ENCODE measurements at places on chromosomes 4 and X. TPM values are rescaled to one million over a fixed set of nuclear protein-coding genes. Genes with fewer than 3 reads are reported as not detected.
A peak's percentile ranks its signal among the peaks of the same experiment; 100 is the strongest.

DNA sequence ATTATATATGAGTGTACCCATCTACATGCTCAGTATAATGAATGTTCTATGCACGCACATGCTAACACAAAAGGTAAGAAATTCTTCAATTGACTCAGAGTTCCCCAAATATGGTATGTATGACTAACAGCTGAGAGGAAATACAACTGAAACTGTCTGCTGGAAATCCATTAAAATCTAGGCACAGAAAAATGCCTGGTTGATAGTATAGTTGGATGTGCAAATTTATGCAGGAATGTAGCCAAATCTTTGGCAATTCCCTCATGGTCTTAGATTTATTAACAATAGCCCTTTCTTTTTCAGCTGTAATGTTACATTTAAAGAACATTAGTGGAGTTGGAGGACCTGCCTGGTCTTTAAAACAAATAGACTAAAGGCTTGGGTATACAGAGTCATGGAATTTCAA lies 5.5 kb downstream of the CAMK2D start:
- DNase-seq = no peak

DNA sequence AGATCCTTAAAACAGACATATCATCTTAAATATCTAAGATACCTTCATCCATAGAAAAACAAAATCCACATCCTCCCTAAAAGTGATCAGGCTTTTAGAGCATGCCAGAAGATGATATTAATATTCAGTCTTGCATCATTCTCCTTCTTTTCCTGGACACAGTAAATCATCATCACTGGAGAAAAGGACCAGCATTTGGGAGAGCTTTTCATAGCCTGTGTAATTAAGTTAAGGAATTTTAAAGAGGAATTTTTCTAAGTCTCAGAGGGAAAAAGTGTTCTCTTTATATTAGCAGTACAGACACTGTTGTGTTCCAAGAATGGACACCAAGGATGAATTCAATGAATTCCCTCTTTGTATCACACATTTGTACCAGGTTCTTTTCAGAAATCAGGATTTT lies 696 bp downstream of the SCRG1 start:
- no peak for DNase-seq

DNA sequence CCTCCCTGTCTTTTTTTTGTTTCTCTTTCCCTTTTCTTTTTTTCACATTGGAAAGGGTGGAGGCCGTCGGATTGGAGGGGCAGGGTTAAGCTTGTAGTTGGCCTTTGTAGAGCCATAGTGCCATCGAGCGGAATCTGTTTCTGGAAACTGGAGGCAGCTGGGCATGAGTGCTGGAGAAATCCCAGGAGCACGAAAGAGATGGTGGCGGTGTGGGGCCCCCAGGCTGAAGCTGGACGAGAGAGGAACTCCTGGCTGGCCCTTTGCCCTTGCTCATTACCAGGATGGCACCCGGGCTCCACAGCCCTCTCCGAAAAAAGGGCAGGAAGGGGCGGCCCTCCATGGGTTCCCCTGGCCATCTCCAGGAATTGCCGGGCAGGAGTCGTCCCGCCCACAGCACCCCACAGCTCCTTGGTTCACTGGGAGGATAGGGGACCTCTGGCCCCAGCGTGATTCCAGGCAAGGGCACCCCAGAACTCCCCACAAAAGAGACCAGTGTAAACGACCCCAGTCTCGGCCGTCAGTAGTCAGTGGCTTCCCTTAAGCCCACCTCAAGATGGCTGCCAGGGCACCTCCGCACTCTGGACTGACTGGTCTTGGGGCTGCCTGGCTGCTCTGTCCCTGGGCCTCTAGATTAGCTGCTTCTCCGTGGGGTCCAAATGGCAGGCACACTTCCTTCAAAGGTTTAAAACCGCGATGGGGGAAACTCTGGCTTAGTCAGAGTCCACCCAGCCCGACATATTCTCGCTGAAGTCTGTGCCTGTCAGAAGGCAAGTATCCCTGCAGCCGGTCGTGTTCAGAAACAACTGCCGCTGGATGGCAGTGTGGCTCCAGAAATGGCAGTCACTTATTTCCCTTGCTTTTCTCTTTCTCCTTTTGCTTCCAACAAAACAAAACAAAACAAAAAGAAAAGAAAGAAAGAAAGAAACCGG lies 74.1 kb downstream of the NBDY start:
- peak; percentile 87 for DNase-seq

The PRAF2 gene
- 47.9 TPM for polyA plus RNA-seq

GRCh38 chrX:80246271-80246670 lies 174.0 kb upstream of the TENT5D start:
- no peak for DNase-seq

- DNase-seq = no peak
Observed at GRCh38 chr4:13267091-13267490, 217.0 kb downstream of the RAB28 start.

The OTUD6A gene
- not detected for polyA plus RNA-seq

DNA sequence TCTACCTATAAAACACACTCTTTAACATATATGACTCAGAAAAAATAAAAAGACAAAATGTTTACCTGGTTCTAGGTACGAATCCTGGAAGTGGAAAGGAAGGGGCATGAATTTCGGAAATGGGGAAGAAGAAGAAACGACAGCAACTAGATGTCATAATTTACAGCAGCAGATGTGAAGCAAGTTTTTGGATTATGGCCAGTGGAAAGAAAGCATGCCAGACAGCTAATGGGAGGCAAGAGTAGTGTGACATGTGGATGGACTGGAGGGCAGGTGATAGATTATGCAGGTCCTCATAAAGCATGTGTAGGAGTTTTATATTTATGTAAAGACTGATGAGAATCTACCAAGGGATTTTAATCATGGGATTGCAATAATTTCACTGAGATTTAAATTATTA lies 279.0 kb upstream of the TACR3 start:
- DNase-seq = no peak

- DNase-seq = peak; percentile 48
Observed at GRCh38 chr4:74365761-74366160, 816 bp downstream of the EREG start.

The SPP1 gene
- polyA plus RNA-seq = 6,594 TPM

DNA sequence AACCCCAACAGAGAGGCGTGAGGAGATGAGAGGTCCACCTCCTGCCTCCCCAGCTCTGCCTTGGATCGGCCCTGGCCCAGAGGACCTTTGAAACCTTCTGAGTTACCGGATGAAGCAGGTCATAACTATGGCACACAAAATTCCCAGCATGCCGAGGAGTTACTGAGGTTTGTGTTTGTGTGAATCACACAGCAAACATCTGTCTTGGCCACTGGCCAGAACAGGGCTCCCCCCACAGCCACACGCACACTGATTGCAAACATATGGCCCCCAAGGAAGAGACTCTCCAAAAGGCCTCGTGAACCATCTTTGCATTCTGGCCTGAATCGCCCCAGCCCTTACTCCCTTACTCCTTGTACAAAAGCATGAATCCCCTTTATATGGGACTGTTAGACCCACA lies 18.9 kb downstream of the RPS4X start:
- no peak for DNase-seq

DNA sequence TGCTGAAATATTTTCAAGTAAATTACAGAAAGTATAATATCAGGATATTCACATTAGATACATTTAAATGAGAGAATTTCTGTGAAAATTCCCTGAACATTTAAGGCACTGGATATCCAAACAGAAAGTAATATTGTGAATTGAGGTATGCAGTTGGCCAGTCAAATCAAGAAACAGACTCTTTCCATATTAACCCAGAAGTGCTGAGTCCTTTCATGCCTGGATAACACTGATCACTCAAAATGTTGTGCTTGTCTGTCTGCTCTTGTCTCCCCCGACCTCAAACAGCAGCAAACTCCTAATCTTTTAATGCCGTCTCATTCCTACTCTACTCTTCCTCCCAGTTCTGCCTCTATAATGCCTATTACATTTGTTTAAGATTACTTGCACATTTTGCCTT lies 51.2 kb downstream of the TBC1D9 start:
- no peak for DNase-seq

DNA sequence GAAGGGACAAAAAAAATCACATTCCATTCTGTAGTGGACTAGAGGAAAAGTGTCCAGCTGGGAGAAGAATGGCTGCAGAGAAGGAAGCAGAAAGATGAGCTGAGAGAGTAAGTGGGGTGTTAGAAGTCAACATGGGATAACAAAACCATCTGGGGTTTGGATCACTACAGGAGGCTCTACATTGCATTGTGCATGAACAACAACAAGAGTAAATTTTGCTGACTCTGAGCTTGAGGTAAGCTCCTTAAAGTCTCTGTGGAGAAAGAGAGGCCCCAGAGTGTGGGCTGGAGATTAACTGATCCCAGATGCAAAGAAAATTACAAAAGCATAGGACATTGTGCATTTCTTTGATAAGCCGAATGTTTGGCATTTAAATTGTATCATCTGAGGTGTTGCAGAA lies 128.9 kb downstream of the UGT8 start:
- no peak for DNase-seq

DNA sequence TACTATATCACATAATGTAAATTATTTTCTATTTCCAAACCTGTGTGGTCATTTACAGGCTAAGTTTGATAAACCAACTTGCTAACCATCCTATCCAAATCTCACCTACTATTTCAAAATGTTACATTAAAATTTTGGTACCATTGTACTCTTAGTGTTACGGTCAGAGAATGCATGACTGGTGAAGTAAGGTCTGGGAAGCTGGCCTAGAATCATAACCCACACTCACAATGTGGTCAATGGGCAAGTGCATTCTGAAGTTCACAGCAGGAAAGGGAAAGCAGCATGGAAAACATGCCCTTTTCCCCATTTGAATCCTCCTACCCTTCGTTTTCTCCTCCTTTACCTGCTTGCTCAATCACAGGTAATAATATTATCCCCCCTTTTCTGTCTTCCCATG lies 54.4 kb downstream of the PPP3CA start:
- no peak for DNase-seq

GRCh38 chrX:11040996-11041395 lies 70.1 kb upstream of the HCCS start:
- no peak for DNase-seq

GRCh38 chr4:124938836-124939235 lies 226.3 kb upstream of the ANKRD50 start:
- DNase-seq = no peak

DNA sequence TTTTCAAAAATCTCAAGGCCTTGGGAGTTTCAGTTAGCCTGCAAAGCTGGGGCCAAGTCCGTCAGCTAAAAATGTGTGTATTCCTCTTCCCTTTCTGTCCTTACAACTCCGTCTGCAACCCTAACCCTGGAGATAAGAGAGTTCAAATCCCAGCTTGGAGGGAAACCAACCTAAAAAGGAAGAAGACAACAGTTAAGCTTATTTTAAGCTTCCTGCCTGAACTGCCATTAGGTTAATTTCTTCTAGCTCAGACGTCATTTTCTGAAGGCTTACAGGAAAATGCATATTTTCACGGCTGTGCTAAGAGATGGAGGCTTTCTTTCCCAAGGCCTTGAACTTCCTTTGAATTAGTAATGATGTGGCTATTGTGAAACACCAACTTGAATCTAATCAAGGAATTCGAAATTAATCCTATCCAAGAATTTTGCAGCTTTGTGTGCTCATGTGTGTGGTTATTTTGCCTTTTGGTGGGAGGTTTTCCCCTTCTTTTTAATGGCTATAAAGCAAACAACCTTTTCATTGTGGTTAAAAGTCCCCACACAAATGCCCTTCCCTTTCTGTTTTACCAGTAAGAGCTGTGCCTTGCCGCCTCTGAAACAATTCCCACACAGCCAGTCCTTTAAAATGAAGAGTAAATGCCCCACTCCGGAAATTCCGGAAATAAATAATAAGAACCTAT lies 103.5 kb downstream of the IRF2 start:
- no peak for DNase-seq

GRCh38 chrX:114165537-114165936 lies 418.3 kb upstream of the HTR2C start:
- DNase-seq = no peak

GRCh38 chr4:21792736-21793135 lies 155.8 kb downstream of the KCNIP4 start:
- no peak for DNase-seq

DNA sequence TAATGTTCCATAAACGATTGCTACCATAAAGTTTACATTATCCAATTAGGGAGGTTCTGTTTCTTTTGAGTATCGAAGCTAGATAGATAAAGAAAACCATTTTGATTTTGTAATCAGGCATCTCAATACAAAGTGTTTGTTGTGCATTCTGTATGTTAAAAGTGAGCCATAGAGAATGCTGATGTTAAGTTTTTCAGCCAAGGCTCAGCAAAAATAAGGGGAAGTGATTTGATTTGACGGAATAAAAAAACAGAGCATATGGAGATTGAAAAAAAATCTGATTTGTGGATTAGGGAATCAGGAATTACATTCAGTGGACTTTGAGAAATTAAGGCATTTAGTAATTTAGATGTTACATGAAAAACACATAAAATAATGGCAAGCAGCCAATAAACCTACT lies 314.8 kb downstream of the PPP3CA start:
- no peak for DNase-seq

GRCh38 chrX:39730662-39731329 lies 367.0 kb downstream of the BCOR start:
- peak; percentile 87 for DNase-seq

The RAI2 gene
- polyA plus RNA-seq = 18.3 TPM

The F8 gene
- polyA plus RNA-seq = 15.1 TPM

GRCh38 chr4:19214591-19215186 lies 1037.0 kb upstream of the SLIT2 start:
- DNase-seq = no peak

The SAGE1 gene
- polyA plus RNA-seq = not detected

DNA sequence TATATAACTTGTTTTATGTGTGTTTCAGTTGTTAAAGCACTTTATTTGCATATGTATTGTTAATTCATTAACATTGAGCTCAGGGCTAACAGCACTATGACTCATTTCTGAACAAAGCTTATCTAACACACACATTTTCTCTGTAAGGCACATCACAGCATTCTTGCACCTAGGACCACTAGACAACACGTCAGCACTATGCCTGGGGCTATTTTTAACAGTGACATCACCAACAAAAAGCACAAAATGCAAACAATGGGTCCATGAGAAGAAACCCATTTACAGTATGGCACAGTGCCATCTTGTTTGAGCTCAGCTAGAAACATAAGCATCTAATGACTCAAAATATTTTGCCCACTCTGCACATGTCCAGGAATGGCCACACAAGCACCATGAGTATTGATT lies 124.4 kb downstream of the RELL1 start:
- no peak for DNase-seq

The TMPRSS11F gene
- not detected for polyA plus RNA-seq

DNA sequence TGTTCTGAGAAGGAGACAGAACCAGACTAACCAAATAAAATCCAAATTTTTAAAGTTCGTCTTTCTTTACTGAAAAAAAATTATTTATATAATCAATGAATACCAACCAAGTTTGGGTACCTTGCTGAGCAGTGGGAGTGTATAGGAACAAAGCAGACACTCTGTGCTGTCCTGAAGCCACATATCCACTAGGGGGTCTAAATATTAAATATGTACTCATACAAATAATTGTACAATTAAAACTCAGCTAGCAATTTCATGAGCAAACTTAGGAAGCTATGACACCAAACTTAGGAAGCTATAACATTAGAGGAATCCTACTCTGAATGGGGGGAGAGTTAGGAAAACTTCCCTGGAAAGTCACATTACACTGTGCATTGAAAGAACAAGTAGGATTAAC lies 582.0 kb upstream of the EPHA5 start:
- DNase-seq = no peak

The PPA2 gene
- polyA plus RNA-seq = 193 TPM

The SOD3 gene
- 111 TPM for polyA plus RNA-seq

The EFHC2 gene
- 1.6 TPM for polyA plus RNA-seq

GRCh38 chrX:13253223-13253622 lies 66.6 kb downstream of the ATXN3L start:
- DNase-seq = no peak

Data from kidney (tissue), 22 donors.